Activated CD4-positive, alpha-beta T cell treated with anti-CD3 and anti-CD28 coated beads, Interleukin-2, amount 10 ng/mL, durations not matched to agents 24 days and 14 days (primary cell): ENCODE measurements at places on chromosomes 1 and 21. TPM values are rescaled to one million over a fixed set of nuclear protein-coding genes. Genes with fewer than 3 reads are reported as not detected.
A peak's percentile ranks its signal among the peaks of the same experiment; 100 is the strongest.

ARHGEF11 gene
- total RNA-seq: 1.9 and 3.1 TPM in 2 replicates

DNA sequence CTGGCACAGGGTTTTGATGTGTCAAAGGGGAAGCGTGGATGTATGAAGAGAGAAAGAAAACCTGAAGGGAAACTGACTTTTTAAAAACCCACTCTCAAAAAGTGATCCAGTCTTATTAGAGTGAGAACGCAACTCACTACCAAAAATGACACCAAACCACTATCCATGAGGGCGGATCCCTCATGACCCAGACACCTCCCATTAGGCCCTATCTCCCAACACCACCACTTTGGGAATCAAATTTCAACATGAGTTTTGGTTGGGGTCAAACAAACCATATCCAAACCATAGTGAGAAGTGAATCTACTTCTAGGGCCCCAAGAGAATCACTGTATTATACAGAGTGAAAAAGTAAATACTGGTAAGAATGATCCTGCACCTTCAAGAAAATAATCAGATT lies 53.5 kb downstream of the FNBP1L start:
- DNase-seq: no peak

- DNase-seq: no peak
Measured at GRCh38 chr1:212587888-212588510, 20.6 kb upstream of the ATF3 start.

DNA sequence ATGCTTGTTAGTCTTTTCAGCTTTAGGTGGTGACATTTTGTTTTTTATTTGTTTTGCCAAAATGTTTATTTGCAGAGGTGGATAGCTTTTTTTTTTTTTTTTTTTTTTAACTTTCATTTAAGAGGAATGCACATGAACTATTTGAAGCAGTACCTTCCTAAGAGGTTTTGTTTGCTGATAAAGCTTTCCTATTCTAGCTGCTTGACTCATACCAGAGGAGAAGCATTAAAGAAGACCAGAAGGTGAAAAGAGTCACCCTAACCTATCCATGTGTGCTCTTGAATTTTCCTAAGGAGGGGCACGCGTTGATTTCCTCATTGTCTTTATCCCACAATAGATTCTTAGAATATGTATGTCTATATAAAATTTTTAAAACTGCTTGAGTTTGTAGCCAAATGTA lies 57.7 kb downstream of the PRDM2 start:
- DNase-seq: no peak

DNA sequence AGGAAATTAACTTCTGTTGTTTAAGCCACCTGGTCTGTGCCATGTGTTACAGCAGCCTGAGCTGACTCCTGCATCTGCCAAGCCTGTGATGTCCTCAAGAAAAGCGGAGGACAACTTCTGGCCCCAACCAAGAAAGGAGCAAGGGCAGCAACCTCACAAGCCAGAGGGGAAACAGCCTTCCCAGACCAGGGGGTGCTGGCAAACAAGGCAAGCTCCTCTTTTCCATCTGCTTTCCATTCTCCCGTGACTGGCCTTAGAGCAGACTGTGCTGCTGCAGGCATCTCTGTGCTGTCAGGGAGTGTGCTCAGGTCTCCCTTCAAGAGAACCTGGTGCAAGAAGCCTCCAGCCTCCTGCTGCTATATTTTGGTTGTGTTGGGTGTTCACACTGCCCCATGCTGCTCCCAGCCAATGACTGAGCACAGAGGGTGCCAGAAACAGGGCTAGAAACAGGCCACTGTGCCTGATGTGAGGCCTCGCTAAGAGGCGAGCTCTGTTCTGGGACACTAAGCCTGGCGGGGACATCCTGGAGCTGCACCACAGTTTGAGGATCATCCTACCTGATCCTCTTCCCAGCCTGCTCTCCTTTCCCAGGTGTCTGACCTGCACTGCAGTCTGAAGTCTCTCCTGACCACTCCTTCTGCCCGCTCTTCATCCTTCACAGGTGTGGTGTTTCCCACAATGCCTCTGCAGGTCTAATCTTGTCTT lies 27.5 kb upstream of the SLAMF9 start:
- no peak for DNase-seq

DNA sequence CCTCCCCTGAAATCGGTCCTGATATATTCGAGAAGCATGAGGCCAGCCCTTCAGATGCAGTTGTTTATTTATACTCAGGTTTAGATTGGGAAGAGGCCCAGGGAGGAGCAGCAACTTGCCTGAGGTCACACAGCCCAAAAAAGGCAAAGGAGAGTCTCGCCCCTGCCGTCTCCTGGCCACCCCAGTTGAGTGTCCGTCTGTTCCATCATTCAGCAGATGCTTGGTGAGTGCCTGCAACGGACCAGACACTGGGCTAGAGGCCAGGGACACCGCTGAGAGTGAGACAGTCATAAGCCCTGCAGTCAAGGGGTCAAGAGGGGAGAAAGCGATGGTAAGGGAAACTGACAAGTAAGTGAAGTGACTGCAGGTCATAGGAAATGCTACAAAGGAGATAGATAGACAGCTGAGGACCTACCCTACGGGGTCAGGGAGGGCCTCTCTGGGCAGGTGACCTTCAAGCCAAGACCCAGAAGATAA lies 15.4 kb upstream of the SELENON start:
- DNase-seq: no peak

PRSS38 gene
- total RNA-seq: not detected in 2 replicates

DNA sequence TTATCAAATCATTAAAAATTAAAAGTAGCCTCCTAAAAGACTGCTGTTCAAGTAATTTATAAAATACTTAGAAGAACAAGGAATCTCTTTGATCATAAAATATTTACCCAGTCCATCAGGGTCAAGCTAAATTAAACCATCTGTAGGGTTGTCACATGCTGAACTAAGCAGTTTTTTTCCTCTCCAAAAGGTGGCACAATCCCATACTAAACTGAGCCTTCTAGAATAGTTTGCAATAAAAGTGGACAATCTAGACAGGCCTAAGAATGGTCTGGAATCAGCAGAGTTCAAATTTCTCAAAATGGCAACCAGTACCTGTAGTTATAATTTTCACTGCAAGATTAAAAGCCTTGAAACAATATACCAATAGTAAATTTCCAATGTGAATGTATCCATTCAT lies 194.8 kb downstream of the EIF4G3 start:
- DNase-seq: no peak

GRCh38 chr1:77424236-77424635 lies 142.4 kb downstream of the AK5 start:
- no peak for DNase-seq

GRCh38 chr1:72062584-72062983 lies 219.8 kb downstream of the NEGR1 start:
- DNase-seq: no peak

- DNase-seq: no peak
Measured at GRCh38 chr1:188668083-188668482, 1809.6 kb downstream of the BRINP3 start.

DNA sequence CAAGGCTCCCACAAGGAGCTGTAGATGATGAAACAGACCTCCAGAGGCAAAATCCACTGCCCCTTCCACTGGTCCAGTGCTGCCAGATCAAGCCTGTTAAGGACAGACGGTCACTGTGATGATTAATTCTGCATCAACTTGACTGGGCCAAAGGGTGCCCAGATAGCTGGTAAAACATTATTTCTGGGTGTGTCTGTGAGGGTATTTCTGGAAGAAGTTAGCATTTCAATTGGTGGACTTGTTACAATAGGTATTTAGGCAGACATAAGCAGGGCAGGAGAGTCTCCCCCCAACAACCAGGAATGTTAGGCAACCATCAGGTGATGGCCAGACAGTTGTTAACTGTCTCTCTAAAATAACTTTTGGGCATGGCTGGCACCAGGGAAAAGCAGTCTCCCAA lies 40.9 kb upstream of the GALNT2 start:
- DNase-seq: no peak

DNA sequence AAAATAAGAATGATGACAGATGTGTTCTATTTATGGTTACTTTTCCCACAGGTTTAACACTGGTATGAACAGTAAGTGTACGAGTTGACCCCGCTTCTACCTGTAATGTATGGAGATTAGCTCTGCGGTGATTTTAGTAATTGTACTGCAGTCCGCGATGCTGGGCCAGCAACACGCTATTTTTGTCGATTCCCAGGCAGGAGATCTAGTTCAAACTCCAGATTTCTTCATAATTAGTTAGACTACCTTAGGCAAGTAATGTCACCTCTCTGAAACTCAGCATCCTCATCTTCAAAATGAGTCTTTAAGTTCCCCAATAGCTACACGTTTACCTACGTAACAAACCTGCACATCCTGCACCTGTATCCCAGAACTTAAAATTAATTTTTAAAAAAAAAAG lies 21.5 kb downstream of the TP53BP2 start:
- peak; percentile 40 for DNase-seq

- DNase-seq: no peak
Measured at GRCh38 chr21:28943631-28944030, 49.0 kb downstream of the LTN1 start.

ZNF692 gene
- total RNA-seq: 94.9 and 100 TPM in 2 replicates
